ENCODE measurements at places on chromosomes 11 and 22. TPM values are rescaled to one million over a fixed set of nuclear protein-coding genes. Genes with fewer than 3 reads are reported as not detected.
A peak's percentile ranks its signal among the peaks of the same experiment; 100 is the strongest.

- H3K27ac ChIP-seq: no peak overlapping the region
- H3K27me3 ChIP-seq: peaks cover 4% of the 10 kb centered on the region
- peaks cover 13% of the 10 kb centered on the region for H3K4me1 ChIP-seq
Measured at GRCh38 chr11:1041936-1042608, 5.6 kb upstream of the MUC6 start.

GRCh38 chr11:125332821-125333220, 163.2 kb downstream of the FEZ1 start:
- H3K27ac ChIP-seq: no peak overlapping the region
- H3K36me3 ChIP-seq: no peaks in the 10 kb centered on the region
- no peak overlapping the region for H3K4me3 ChIP-seq
- H3K4me1 ChIP-seq: no peaks in the 10 kb centered on the region

GRCh38 chr11:12200991-12201985, 90.9 kb downstream of the MICAL2 start:
- peaks cover 2% of the 10 kb centered on the region for H3K27me3 ChIP-seq
- peaks cover 38% of the 10 kb centered on the region for H3K4me1 ChIP-seq
- no peak for DNase-seq
- no peak overlapping the region for H3K4me3 ChIP-seq
- peaks cover 6% of the 10 kb centered on the region for H3K36me3 ChIP-seq

GRCh38 chr22:27885977-27886842, 32.8 kb downstream of the PITPNB start:
- no peaks in the 10 kb centered on the region for H3K4me1 ChIP-seq
- H3K36me3 ChIP-seq: peaks cover 9% of the 10 kb centered on the region
- no peak overlapping the region for H3K27ac ChIP-seq
- no peak overlapping the region for H3K4me3 ChIP-seq
- no peaks in the 10 kb centered on the region for H3K27me3 ChIP-seq
- peak; percentile 37 for DNase-seq

DNA sequence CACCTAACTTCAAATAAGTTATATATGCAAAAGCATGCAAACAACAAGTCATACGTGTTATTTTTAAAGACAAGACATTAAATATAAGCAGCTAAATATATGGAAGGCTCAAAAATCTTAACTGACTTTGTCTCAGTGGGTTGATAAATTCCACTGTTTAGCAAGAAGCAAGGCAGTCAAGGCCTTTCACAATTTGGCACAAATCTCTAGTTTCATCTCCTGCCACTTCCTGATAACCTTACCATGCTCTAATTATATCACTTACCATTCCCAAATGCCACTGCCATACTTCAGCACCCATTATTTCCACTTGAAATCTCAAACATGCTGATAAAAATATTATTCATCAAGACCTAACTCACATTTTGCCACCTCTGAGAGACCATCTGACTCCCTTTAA, 24.8 kb downstream of the DCUN1D5 start:
- DNase-seq: no peak
- H3K36me3 ChIP-seq: peaks cover 11% of the 10 kb centered on the region
- H3K27ac ChIP-seq: no peak overlapping the region
- no peaks in the 10 kb centered on the region for H3K27me3 ChIP-seq

- H3K4me1 ChIP-seq: no peaks in the 10 kb centered on the region
- no peaks in the 10 kb centered on the region for H3K36me3 ChIP-seq
- H3K27me3 ChIP-seq: peaks cover 19% of the 10 kb centered on the region
- H3K27ac ChIP-seq: no peak overlapping the region
- H3K4me3 ChIP-seq: no peak overlapping the region
Measured at GRCh38 chr11:125263268-125263790, 98.8 kb downstream of the PKNOX2 start.

DNA sequence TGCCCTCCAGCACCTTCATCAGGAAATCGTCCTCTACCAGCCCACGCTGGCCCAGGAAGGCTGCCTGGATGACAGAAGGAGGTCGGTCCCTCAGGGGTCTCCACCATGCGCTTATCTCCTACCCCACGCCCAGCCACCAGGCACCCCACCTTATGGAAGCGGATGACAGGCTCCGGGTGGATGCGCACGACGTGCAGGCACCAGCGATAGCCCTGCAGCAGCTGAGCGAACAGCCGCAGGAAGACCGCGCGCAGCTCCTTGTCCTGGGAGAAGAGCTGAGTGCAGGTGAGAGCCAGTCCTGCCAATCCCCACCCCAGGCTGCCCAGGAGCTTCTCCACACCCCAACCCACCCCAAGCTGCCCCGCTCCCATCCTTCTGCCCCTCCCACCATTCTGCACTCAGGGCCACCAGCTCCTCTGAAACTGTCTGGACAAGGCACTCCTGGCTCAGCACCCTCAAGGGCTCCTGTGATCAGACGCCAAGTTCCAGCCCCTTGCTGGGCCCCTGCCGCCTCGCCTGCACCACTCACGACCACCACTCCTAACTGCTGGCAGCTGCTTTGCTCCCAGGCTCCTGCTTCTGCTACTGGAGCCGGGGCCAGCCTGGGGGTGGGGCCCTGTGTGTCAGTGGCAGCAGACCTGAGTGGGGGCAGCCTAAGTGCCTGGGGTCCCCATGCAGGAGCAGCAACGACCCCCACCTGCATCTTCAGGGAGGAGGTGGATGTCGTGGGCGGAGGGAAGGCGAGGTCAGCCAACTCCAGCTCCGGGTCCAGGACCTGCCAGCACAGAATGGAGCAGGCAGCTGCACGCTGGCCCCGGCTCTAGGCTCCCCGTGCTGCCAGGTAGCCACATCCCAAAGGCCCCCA, 9.5 kb downstream of the SBF1 start:
- H3K36me3 ChIP-seq: peaks cover 11% of the 10 kb centered on the region
- peak overlapping the region; percentile 17 for H3K27ac ChIP-seq
- H3K27me3 ChIP-seq: peaks cover 10% of the 10 kb centered on the region

DNA sequence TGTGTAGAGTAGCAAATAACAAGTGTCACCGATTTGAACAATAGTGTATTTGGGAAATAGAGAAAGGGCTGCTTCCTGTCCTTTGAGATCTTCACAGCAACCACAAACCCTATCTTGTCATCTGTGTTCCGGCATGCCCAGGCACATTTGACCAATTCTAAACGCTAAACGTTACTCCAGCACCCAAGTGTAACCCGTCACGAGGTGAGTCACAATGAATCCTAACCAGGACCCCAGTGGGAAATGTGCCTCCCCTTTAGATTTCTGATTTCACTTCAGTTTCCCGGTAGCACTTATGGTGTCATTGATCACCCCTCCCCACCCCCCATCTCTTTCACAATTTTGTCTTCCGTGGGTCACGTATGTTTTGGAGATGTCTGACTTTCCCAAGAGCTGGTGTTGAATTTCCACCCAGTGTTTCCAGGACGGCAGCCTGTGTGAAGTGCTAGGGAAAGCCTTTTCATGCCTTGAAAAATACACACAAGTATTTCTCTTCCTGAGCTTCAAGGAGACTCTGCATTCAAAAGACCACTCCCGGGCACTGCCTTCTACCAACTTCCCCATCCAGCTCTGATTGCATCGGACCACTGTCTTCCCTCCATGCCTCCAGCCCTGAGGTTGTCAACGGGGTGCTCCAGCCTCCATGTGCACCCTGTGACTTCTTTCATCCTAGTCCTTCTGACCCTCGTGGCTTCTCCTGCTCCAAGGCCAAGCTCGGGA, 10.5 kb upstream of the C11orf24 start:
- H3K36me3 ChIP-seq: no peaks in the 10 kb centered on the region
- H3K27me3 ChIP-seq: no peaks in the 10 kb centered on the region
- H3K27ac ChIP-seq: peak overlapping the region; percentile 90
- DNase-seq: peak; percentile 39
- peak overlapping the region; percentile 79 for H3K4me3 ChIP-seq

GRCh38 chr11:1445741-1446445, 40.7 kb downstream of the MOB2 start:
- H3K27me3 ChIP-seq: no peaks in the 10 kb centered on the region
- no peaks in the 10 kb centered on the region for H3K4me1 ChIP-seq
- H3K27ac ChIP-seq: no peak overlapping the region
- H3K36me3 ChIP-seq: no peaks in the 10 kb centered on the region

DNA sequence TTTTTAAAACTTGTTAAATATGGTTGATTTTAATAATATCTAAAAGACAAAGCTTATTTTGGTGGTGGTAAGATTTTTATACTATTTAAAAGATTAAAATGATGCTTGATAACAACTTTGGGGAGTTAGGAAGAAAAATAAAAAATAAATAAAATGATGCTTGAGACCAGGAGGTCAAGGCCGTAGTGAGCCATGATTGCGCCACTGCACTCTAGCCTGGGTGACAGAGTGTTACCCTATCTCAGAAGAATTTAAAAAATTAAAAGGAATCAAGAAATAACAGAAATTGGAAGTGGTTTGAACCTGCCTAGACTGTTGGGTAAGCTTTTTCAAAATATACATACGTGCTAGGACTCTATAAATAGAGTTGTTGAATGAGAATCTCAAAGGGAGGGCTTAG, 12.1 kb upstream of the DNAJB7 start:
- H3K4me1 ChIP-seq: no peaks in the 10 kb centered on the region
- H3K4me3 ChIP-seq: no peak overlapping the region
- no peak for DNase-seq
- H3K36me3 ChIP-seq: peaks cover 8% of the 10 kb centered on the region

- no peak overlapping the region for H3K27ac ChIP-seq
- DNase-seq: no peak
- H3K36me3 ChIP-seq: no peaks in the 10 kb centered on the region
Measured at GRCh38 chr22:37318364-37319109, 36.2 kb downstream of the CYTH4 start.

DNA sequence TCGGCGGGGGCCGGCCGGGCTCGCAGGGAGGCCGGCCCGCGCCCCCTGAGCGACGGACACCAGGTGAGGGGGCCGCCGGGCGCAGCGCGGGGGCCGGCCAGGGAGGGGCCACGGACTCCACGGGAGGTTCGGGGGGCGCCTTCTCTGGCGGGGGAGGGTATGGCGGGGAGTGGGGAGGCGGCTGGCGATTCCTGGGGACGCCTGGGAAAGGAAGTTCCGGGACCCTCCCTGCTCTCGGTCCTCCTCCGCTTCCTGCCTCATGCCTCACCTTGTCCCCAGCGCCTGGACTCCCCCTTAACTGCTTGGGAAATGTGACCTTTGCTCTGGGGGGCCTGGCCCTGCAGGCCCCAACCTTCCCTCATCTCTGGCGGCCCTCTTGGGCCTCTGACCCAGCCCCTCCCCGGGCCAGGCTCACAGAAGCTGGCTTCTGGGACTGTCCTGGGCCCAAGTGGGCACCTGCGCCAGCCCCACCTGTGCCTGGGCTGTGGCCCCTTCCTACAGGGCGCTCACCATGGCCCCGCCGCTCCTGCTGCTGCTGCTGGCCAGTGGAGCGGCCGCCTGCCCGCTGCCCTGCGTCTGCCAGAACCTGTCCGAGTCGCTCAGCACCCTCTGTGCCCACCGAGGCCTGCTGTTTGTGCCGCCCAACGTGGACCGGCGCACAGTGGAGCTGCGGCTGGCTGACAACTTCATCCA, 516 bp downstream of the LRFN4 start:
- peaks cover 7% of the 10 kb centered on the region for H3K4me1 ChIP-seq
- H3K27me3 ChIP-seq: peaks cover 5% of the 10 kb centered on the region
- H3K4me3 ChIP-seq: peak overlapping the region; percentile 82
- no peak overlapping the region for H3K27ac ChIP-seq

Gene OR52I1
- polyA plus RNA-seq: not detected

- H3K4me1 ChIP-seq: no peaks in the 10 kb centered on the region
- no peak for DNase-seq
Measured at GRCh38 chr11:103202048-103202651, 92.9 kb downstream of the DYNC2H1 start.

Gene PNPLA3
- not detected for polyA plus RNA-seq

Gene KIRREL3
- not detected for polyA plus RNA-seq

GRCh38 chr22:40040927-40041326, 46.2 kb downstream of the FAM83F start:
- H3K27ac ChIP-seq: no peak overlapping the region
- H3K4me3 ChIP-seq: no peak overlapping the region
- H3K4me1 ChIP-seq: peaks cover 20% of the 10 kb centered on the region
- no peaks in the 10 kb centered on the region for H3K36me3 ChIP-seq
- no peak for DNase-seq

Gene BIRC3
- 7.1 TPM for polyA plus RNA-seq

Gene KCNK4
- not detected for polyA plus RNA-seq

Gene WBP2NL
- polyA plus RNA-seq: 0.62 TPM

- H3K4me1 ChIP-seq: no peaks in the 10 kb centered on the region
- H3K36me3 ChIP-seq: no peaks in the 10 kb centered on the region
- H3K27me3 ChIP-seq: no peaks in the 10 kb centered on the region
- no peak overlapping the region for H3K4me3 ChIP-seq
- H3K27ac ChIP-seq: no peak overlapping the region
Measured at GRCh38 chr11:23078289-23078971, 218.2 kb upstream of the CCDC179 start.

Gene SCARF2
- not detected for polyA plus RNA-seq

GRCh38 chr11:60078745-60079144, 9.7 kb upstream of the MS4A2 start:
- no peak for DNase-seq
- H3K4me3 ChIP-seq: no peak overlapping the region
- no peaks in the 10 kb centered on the region for H3K4me1 ChIP-seq
- H3K36me3 ChIP-seq: no peaks in the 10 kb centered on the region
- H3K27ac ChIP-seq: no peak overlapping the region
- no peaks in the 10 kb centered on the region for H3K27me3 ChIP-seq

Gene CHEK1
- 2.4 TPM for polyA plus RNA-seq
